Activated CD4-positive, alpha-beta memory T cell treated with anti-CD3 and anti-CD28 coated beads for 36 hours (primary cell): ENCODE measurements at places on chromosomes 5 and 9. TPM values are rescaled to one million over a fixed set of nuclear protein-coding genes. Genes with fewer than 3 reads are reported as not detected.

The ANKRD18B gene
- total RNA-seq: 1.5 TPM

DNA sequence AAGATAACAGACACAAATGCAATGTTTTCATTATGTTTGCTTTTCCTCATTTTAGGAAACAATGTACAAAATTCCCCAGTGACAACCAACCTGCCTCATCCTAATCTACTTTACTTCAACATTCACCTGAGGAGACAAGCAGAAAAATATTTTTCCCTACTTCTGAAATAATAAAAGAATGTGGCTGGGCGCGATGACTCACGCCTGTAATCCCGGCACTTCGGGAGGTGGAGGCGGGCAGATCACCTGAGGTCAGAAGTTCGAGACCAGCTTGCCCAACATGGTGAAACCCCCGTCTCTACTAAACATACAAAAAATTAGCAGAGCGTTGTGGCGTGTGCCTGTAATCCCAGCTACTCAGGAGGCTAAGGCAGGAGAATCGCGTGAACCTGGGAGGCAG, 36.9 kb downstream of the MYO10 start:
- DNase-seq: no peak

- DNase-seq: no peak
Measured at GRCh38 chr5:96229188-96229587, 203.9 kb downstream of the PCSK1 start.

- no peak for DNase-seq
Measured at GRCh38 chr9:129906298-129906697, 71.0 kb downstream of the USP20 start.

GRCh38 chr5:5078009-5078897, 61.9 kb upstream of the ADAMTS16 start:
- DNase-seq: no peak

The CA9 gene
- total RNA-seq: 1.6 TPM

GRCh38 chr5:36270175-36270574, 28.4 kb upstream of the NADK2 start:
- no peak for DNase-seq

DNA sequence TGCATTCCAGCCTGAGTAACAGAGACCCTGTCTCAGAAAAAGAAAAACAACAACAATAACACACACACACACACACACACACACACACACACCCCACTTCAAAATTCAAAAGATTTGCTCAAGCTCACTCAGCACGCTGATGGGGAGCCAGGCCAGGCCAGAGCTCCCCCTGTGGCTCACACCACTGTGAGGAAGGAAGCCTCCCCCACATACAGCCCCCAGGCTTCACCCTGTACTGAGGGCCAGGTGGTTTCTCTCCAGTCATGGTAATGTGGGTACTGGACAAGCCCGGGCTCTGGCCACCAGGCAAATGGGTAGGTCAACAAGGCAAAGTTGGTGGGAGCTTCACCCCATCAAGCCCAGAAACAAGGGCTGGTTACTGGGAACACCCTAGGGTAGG, 19.0 kb downstream of the ATOX1 start:
- DNase-seq: no peak

The ALDH1A1 gene
- total RNA-seq: not detected

GRCh38 chr5:154444556-154445421, 1.0 kb upstream of the SAP30L start:
- peak; percentile 29 for DNase-seq
